ENCODE measurements at places on chromosomes 4 and X. TPM values are rescaled to one million over a fixed set of nuclear protein-coding genes. Genes with fewer than 3 reads are reported as not detected.

DNA sequence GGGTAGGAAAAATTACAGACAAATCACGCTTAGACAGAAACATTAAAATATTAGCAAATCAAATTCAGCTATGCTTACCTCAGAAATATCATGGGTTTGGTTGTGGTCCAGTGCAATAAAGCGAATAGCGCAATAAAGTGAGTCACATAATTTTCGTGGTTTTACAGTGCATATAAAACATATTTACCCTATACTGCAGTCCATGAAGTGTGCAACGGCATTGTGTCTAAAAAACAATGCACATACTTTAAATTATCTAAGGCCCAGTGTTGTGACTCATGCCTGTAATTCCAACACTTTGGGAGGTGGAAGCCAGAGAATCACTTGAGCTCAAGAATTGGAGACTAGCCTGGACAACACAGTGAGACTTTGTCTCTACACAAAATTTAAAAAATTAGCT lies 195.7 kb upstream of the IL1RAPL1 start:
- H3K4me1 ChIP-seq = no peaks in the 10 kb centered on the region
- DNase-seq = peak; percentile 21
- no peaks in the 10 kb centered on the region for H3K27me3 ChIP-seq
- H3K4me3 ChIP-seq = no peak overlapping the region
- no peaks in the 10 kb centered on the region for H3K36me3 ChIP-seq

DNA sequence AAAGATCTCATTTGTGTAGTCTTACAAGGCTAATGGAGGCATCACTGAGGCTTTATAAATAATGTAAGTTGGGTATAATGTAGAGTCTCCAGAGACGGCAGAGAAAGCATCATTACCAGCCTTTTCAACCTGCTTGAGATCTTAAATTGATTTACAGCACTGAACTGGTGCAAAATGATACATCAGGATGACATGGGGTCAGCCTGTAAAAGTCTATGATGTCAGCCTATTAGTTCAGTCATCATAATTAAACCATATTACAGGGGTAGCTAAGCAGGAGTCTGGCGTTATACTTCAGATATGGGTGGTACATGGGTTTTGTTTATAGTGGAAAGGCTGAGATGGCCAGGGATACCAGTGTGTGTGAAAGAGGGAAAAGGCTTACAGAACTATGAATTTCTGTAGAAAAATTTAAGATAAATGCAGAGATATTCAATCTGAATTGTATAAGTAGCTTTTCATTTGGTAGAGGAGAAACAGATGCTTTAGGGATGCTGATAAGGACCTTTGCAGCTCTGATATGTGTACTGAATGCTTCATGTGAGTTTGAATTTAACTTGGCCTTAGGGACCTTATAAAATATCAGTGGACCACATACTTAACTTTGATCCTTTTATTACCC lies 2.7 kb downstream of the SMAD1 start:
- H3K27me3 ChIP-seq = no peaks in the 10 kb centered on the region
- no peak for DNase-seq

DNA sequence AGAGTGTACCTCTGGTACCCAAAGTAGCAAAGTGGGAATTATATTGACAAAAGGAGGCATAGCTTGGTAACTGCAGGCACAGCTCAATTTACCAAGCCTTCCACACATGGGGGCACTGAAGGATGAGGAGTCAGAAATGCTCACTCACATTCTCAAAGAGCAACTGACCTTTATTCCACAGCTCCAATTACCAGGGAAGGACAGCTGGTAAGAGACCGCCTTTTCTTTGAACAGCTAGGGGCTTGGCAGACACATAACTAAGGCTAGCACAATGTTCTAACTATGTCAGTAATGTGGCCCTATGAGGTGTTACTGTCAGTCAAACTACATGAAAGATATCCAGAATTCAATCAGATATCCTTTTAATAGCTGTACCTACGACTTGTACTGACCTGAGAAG lies 20.5 kb upstream of the STS start:
- H3K4me3 ChIP-seq = no peak overlapping the region
- H3K27me3 ChIP-seq = no peaks in the 10 kb centered on the region
- H3K4me1 ChIP-seq = peaks cover 5% of the 10 kb centered on the region

DNA sequence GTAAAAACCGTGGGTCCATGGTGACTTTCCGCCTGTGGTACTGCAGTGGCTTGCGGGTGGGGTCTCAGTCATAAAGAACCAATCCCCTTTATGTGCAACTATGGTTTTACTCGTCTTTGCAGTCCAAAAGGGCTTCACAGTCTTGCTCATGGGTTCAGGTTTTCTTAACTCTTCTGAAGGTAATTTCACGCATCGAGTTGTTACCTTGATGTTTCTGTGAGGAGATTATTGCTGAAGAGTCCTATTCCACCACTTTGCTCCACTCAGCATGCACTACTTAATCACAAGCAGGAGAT lies 41.5 kb downstream of the F8 start:
- no peak for DNase-seq
- no peaks in the 10 kb centered on the region for H3K36me3 ChIP-seq
- no peak overlapping the region for H3K27ac ChIP-seq

- no peak overlapping the region for H3K4me3 ChIP-seq
- no peaks in the 10 kb centered on the region for H3K36me3 ChIP-seq
- no peaks in the 10 kb centered on the region for H3K4me1 ChIP-seq
These were observed 84.6 kb downstream of the RELL1 start for GRCh38 chr4:37601531-37601930.

- H3K27ac ChIP-seq = no peak overlapping the region
- DNase-seq = peak; percentile 6
- peaks cover 5% of the 10 kb centered on the region for H3K4me1 ChIP-seq
- H3K36me3 ChIP-seq = no peaks in the 10 kb centered on the region
These were observed 217.9 kb downstream of the HS6ST2 start for GRCh38 chrX:132740316-132741123.

GRCh38 chr4:171342646-171343045 lies 470.6 kb upstream of the GALNTL6 start:
- H3K27ac ChIP-seq = no peak overlapping the region
- no peak overlapping the region for H3K4me3 ChIP-seq
- no peak for DNase-seq
- H3K36me3 ChIP-seq = no peaks in the 10 kb centered on the region
- H3K27me3 ChIP-seq = no peaks in the 10 kb centered on the region

DNA sequence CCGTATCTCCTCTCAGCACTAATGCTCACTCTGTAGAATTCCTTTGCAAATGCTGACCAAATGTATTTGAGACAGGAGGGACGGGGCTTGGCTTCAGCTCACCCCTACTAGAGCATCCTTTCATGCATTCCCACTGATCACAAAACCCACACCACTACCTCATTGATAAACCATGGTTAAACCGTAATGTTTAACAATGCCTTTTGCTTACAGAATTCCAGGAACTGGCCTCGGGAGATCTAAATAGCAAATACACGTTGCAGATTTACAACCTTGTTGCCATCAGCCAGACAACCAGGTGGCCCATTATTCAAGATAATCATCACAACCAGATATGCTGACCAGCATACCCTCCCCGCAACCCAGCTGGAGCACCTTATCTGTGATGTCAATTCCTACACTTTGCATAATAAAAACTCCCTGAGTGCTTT lies 391.9 kb downstream of the KCTD8 start:
- H3K4me1 ChIP-seq = no peaks in the 10 kb centered on the region
- no peaks in the 10 kb centered on the region for H3K27me3 ChIP-seq
- no peak for DNase-seq

DNA sequence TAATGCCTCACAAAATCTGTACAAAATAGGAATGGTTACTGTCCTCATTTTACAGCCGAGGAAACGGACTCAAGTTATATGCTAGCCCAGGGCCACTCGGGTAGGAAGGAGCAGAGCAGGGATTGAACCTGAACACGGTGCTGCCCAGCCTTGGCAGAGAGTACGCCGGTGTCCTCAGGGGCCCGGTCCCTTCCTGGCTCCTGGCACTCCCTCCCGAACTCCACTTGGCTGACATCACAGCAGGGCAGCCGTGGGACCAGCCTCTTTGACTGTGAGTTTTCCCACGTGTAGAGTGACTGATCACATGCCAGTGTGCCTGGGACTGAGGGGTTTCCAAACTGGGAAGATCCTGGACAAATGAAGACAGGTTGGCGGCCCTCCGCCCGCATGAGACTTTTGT lies 23.7 kb downstream of the MAN2B2 start:
- H3K4me1 ChIP-seq = no peaks in the 10 kb centered on the region
- no peaks in the 10 kb centered on the region for H3K27me3 ChIP-seq
- H3K27ac ChIP-seq = no peak overlapping the region
- H3K4me3 ChIP-seq = no peak overlapping the region

GRCh38 chr4:12679217-12679616 lies 804.9 kb downstream of the RAB28 start:
- H3K27ac ChIP-seq = no peak overlapping the region
- peak; percentile 14 for DNase-seq
- no peaks in the 10 kb centered on the region for H3K27me3 ChIP-seq
- H3K4me1 ChIP-seq = no peaks in the 10 kb centered on the region

DNA sequence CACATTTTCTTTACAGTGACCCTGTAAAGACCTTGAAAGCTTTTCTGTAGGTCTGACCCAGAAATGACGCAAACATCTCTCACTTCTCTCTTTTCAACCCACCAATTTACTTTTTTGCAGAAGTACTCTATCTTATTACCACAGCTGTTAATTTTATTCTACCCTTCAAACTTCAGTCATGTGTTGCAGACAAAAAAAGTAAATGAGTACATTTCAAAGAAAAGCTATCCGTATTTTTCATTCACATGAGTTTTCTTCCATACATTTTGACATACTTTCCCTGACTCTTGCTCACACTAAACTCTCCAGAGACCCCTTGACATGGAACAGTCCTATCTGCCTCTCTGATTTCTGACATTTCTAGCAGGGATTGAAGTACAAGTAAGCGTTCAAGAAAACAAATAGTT lies 51.7 kb downstream of the SLC7A11 start:
- H3K27me3 ChIP-seq = no peaks in the 10 kb centered on the region
- peaks cover 32% of the 10 kb centered on the region for H3K4me1 ChIP-seq
- no peak overlapping the region for H3K27ac ChIP-seq

DNA sequence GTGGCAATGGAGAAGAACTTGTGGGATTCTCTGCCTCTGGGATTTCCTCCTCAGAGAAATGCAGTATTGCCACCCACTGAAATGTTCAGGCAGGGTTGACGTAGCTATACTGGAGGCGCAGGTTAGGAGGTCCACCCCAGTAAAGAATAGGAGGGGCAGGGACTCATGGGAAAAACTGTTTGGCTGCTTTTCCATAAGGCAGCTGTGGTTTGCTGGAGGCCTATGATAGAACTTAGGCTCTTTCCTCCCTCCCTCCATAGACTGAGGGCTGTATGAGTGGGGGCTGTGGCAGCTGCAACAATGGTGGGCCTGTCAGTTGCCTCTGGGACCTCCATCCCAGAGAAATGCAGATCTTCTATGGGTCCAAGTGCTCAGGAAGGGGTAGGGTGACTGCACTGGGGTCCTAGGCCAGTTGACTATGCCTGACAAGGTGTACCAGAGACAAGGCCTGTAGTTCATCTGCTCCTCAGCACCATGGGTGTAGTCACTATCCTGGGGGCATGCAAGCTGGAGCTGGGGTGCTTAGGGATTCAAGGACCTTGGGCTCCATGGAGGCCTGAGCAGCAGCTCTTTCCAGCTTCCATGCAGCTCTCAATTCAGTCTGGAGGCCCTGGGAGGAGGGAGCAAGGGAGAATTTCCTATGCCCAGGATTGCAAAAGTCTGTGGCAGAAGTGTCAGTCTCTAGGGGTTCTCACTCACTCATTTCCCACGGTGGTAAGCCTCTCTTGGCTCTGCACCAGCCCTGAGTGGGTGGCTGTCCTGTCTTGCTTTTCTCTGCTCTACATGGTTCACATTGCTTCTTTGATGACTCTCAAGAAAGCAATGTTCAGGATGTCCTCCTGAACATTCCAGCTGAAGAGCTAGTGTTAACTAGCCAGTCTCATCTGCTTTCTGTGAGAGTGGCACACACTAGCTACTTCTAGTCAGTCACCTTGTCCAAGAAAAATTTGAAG lies 353.0 kb downstream of the IDS start:
- peak; percentile 86 for DNase-seq
- no peak overlapping the region for H3K27ac ChIP-seq
- H3K36me3 ChIP-seq = no peaks in the 10 kb centered on the region
- no peak overlapping the region for H3K4me3 ChIP-seq

DNA sequence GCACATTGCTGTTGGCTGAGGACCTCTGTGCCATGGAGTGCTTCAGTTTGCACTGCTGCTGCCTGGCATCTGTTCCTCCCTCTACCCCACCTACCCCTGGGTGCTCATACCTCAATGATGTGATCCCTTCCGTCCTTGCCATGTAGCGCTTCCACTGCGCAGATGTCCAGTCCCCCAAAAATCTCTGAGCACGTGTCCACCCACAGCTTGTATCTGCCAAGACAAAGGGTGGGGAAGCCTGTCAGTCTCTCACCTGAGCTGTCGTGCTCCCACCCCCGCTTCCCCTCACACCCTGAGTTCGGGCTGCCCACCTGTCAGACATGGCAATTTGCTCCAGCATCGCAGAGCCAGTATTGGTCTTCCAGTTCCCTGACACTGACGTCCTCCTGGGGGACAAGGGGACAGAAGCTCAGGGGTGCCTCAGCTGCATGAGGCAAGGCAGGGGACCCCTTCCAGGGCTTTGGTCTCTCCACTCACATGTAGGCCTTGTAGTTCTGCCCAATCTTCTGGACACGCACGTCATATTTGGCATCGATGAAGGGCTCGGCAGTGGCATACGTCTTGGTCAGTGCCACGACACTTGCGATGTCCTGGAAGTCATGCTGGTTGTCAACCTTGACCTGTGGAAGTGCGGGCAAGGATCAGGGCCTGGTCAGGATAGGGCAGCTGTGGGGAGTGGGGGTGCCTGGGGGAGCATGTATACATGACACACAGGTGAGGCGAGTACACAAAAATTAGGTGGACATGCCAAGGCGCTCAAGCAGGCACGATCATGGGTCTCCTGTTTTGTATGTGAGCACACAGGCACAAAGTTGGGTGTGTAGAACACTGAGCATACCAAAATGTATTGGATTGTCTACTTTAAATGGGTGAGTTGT lies 6.0 kb upstream of the TIMP1 start:
- H3K4me1 ChIP-seq = peaks cover 9% of the 10 kb centered on the region
- H3K36me3 ChIP-seq = no peaks in the 10 kb centered on the region
- DNase-seq = no peak
- no peaks in the 10 kb centered on the region for H3K27me3 ChIP-seq
- no peak overlapping the region for H3K4me3 ChIP-seq
- H3K27ac ChIP-seq = no peak overlapping the region

DNA sequence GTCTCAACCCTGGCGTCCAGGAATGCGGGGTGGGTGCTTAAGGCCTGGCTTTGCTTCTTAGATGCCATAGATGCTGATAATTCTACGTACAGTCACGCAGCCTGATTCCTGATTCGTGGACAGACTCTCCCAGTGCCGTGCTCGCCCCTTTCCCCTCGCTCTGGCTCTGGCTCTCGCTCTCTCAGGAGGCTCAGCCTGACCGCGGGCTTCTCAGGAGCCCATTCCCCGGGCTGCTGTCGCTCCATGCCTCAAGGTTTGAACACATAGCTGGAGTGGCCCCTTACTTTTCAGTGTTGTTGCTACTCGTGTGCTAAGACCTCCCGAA lies 59.2 kb upstream of the ZC4H2 start:
- H3K27ac ChIP-seq = peak overlapping the region; percentile 92
- DNase-seq = no peak
- H3K4me3 ChIP-seq = peak overlapping the region; percentile 47
- no peaks in the 10 kb centered on the region for H3K36me3 ChIP-seq
- H3K27me3 ChIP-seq = no peaks in the 10 kb centered on the region
- H3K4me1 ChIP-seq = no peaks in the 10 kb centered on the region

ADH1B gene
- total RNA-seq = not detected

SERTM2 gene
- 9.3 TPM for total RNA-seq

TLR10 gene
- not detected for total RNA-seq

F8A1 gene
- total RNA-seq = 16.8 TPM

GLRA3 gene
- not detected for total RNA-seq

CXCL10 gene
- not detected for total RNA-seq

PDGFRA gene
- 60.9 TPM for total RNA-seq

SOX3 gene
- 0.32 TPM for total RNA-seq

Measured in cardiac muscle cell (in vitro differentiated cells and primary cell).